Left ventricle myocardium inferior (tissue), 1 donor: ENCODE measurements at places on chromosomes 4 and X.

GRCh38 chrX:139971394-139971749, 6.1 kb upstream of the CXorf66 start:
- no peak for DNase-seq

GRCh38 chrX:106933538-106933961, 13.3 kb downstream of the CLDN2 start:
- peak; percentile 11 for DNase-seq

- DNase-seq = no peak
These were observed 4.4 kb downstream of the SORCS2 start for GRCh38 chr4:7196736-7197135.

DNA sequence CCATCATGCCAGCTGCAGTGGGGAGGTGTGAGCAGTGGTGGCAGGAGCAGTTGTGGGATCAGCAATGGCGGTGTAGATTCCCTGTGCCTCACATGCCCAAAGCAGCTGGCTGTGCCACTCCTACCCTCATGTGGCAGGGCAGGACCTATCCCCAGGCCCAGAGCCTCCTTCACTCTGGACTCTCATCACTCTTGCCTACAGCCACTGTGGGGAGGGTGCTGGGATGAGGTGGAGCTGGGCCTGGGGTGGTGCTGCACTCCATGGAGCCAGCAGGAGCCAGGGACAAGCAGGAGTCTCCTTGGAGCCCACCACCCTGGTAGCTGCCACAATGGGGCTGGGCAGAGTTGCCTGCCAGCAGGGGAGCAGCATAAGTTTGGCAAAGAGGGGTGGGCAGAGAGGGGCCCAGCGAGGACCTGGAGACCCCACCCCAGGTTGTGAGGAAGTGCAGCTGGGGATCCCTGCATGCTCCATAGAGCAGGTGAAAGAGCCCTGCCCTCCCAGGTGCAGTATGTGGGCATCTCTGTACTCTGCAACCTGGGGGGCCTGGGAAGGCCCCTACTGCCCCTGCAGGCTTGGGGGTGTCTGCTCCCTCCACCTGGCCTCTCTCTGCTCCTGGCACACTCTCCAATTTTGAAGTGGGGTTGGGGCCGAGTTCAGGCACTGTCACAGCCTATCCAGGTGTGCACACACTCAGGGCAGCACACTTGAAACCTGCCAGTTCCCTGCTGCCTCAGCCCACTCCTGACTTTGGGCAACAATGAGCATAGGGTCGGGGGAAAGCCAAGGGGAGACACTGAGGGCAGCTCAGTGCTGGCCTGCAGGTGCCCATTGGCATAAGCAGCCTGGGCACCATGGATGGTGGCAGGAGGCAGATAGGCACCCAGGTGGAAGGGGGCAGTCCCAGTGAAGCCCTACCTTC, 74.0 kb upstream of the INTU start:
- DNase-seq = no peak

DNA sequence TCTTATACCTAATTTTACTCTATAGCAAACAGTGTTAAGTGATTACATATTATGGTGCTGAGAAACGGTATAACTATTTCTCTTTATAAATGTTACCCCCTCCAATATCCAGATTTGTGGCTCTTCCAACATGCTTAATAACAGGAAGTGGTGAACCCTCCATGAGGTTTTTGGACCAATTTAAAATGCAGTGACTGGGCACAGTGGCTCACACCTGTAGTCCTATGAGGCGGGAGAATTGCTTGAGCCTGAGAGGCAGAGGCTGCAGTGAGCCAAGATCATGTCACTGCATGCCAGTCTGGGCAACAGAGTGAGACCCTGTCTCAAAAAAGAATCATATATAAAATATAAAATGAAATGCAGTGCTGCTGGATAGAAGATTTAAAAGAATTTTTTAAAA, 137.3 kb downstream of the MGST2 start:
- DNase-seq = no peak

DNA sequence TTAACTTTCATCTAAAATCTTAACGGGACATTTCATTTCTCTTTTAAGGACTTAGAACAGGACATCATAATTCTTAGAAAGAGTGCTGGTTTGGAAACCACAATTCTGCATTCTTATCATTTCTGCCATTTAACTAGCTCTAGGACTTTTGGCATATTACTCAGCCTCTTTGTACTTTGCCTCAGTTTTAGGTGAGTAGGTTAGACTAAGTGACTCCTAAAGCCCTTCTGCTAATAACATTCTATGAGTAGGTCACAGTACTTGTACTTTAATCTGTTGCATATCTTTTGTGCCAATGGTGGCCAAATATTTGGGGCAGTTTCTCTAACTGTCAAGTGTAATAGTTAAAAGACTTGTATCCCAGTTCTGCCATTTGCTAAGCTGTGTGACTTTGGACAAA, 115.4 kb upstream of the NUDT6 start:
- DNase-seq = no peak

DNA sequence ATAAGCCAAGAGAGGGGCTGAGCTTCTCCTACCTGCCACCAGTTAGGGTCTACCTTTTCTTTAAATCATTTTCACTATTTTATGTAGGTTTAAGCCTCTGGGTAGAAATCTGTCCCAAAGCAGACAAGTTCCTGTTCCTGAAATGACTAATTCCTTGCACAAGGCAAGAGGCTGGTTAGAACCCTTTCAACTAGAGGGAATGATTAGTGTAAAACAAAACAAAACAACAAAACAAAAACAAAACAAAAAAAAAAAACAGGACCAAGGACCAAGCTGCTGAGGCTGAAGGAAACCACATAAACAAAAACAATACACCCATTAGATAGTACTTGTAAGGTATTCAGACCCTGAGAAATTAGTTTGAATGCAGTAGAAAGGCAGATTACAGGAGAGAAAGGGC, 62.7 kb downstream of the MAML3 start:
- no peak for DNase-seq

- no peak for DNase-seq
These were observed 60.9 kb upstream of the HS3ST1 start for GRCh38 chr4:11489453-11490083.

GRCh38 chr4:7212101-7212674, 19.9 kb downstream of the SORCS2 start:
- no peak for DNase-seq

GRCh38 chrX:41480508-41481260, 33.5 kb downstream of the NYX start:
- DNase-seq = no peak

GRCh38 chr4:99324361-99324760, 3.2 kb upstream of the ADH1B start:
- DNase-seq = no peak

GRCh38 chr4:8073206-8073863, 85.3 kb downstream of the ABLIM2 start:
- DNase-seq = no peak

DNA sequence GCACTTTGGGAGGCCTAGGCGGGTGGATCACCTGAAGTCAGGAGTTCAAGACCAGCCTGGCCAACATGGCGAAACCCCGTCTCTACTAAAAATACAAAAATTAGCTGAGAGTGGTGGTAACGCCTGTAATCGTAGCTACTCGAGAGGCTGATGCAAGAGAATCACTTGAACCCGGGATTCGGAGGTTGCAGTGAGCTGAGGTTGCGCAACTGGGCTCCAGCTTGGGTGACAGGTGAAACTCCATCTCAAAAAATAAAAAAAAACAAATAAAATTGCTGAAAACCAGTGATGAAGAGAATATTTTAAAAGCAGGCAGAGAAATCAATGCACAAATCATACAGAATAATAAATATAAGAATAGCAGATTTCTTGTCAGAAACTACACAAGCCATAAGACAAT, 129.3 kb downstream of the SLIT2 start:
- no peak for DNase-seq

DNA sequence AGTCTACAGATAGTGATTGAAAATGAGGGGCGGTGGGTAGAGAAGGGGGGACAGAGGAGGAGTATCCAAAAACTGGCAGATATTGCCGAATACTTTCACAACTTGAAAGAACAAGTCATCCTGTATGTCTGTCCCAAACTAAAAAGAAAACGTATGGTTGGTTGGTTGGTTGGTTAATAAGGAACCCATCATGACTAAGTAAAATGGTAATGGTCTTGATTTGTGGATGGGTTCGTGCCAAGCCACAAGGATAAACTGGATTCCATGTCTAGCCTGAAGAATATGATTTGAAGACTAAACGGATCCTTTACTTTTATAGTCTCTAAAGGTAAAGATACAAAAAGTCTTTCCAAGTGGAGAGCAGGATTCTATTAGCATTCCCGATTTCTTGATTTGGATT, 208.4 kb downstream of the DCLK2 start:
- DNase-seq = no peak

DNA sequence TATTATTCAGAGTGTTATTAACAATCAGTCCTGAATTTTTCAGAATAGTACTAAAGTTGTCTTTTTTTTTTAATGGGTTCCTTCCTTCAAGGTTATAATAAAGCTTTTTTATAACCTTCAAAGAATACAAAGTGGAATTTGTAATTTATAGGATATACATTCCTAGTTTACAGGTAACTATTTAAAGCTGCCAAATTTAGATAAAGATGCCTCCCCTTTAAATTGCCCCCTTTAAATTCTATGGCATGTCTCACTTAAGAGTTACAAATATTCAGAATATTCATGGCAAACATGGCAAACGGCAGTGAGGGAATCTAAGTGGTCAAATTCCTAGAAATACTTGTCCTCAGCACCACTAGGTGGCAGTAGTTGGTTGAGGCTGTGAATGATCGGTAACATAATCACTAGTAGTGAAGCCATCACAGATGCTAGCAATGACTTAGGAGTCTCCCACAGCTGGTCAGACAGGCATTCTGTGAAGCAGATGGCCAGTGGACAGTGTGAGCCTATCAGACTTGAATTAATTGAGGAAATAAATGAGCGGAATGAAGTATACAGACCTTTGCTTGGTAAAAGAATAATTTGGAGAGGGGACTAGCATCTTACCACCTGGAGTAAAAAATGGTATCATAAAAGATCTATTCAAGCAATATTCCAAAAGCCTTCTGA, 86.4 kb downstream of the CBR4 start:
- no peak for DNase-seq

- no peak for DNase-seq
These were observed 11.1 kb downstream of the ARSH start for GRCh38 chrX:3017492-3017891.

DNA sequence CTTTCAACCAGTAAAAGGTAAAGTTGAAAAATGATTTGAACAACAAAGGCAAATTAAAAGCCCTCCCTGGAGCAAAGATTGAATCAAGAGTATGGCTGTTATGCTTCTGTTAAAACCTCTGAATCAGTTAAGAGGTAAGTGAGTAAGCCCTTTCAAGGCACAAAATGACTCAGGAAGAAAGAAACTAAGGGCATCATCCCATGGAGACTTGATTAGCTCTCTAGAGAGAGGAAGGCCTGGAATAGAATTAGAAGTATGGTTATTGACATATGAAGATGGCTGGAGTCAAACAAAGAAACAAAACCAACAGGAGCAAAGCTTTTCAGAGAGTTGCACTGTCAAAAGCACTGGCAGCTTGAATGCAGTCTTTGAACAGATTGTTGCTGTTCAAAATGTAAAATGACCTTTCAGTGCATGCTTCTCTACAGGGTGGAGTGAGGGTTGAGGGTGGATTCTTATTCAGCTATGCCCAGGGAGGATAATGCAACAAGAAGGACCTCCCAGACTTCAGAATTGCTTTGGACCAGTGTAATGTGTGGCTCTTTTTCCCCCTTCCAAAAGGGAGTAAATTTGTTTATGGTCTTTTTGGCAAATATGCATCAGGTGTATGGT, 365.5 kb downstream of the GBA3 start:
- no peak for DNase-seq
